Activated T-cell treated with anti-CD3 and anti-CD28 coated beads for 1 hour (primary cell): ENCODE measurements at places on chromosomes 1 and 21.
A peak's percentile ranks its signal among the peaks of the same experiment; 100 is the strongest.

DNA sequence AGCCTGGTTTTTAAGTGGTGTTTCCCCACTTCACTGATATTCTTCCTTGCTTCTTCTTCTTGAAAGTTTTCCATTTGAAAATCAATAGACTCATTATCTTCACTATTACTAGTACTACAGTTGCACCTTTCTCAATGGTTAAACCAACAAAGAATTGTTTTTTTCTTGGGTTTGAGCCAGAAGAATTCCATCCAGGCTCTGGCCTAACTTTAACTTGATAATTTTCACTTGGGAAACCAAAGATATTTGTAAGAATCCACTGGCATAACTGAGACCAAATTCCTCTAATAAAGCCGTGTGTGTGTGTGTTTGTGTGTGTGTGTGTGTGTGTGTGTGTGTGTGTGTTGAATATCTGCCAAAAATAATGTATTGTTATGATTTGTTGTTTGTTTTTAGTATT is 103.2 kb downstream of the SGIP1 start:
- DNase-seq: no peak

- DNase-seq: no peak
Measured at GRCh38 chr1:7325254-7325653, 445.8 kb upstream of the VAMP3 start.

DNA sequence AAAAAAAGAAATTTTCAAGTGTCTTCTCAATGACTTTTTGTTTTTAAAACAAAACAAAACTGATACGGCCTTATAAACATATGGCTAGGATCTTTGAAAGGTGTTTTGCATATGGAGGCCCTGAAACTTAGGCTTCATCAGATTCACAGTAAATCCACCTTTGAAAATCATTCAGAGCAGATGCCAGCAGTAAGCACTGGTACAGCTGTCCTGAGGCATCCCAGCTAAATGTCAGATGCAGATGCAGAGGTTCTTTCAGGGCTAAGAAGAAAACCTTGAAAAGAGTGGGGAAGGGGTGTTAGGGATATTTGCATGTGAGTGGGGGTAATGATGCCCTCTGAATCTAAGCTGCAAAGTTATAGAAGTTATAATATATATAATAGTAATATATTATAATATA is 56.2 kb upstream of the GNG12 start:
- no peak for DNase-seq

DNA sequence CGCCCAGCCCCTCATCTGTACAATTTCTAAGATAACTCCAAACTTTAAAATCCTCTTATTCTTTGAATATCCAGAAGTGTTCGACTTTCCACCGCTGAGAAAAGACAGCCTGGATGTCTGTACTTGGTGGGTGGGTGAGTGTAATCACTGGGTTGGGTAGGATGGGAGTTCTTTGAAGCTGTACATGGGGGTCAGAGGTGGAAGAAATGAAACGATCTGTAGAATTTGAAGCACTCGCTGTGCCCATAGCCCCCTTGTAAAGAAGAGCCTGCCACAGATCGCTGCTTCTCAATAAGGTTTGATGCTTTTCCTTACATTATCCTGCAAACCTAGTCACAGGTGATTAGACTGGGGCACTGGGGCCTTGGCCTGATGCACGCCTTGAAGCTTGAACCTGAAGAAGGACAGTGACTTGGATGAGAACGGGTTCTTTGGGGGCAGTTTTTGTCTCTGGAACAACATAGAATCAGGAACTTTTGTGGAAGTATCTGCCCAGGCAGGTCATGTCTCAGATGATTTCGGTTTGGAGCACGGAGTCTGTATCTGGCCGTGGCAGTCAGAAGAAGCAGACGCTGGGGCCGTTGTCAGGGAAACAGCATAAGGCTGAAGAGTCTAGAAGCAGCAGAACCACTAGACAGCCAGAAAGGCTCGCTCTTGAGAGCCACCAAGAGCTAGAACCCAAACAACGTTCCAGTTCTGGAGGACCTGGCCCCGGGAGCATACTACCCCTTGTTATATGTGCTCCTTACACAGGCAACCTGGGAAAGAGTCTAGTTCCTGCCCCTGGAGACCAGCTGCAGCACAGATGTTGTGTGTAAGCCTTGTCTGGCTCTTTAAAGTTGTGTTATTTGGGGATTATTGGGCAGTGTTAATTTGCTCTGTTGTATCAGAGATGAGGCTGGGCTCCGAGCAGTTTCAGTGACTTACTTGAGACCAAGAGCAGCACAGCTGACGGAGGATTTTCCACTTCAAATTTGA is 45.1 kb upstream of the SCCPDH start:
- no peak for DNase-seq

- DNase-seq: no peak
Measured at GRCh38 chr1:160548183-160548582, 25.1 kb upstream of the SLAMF6 start.

DNA sequence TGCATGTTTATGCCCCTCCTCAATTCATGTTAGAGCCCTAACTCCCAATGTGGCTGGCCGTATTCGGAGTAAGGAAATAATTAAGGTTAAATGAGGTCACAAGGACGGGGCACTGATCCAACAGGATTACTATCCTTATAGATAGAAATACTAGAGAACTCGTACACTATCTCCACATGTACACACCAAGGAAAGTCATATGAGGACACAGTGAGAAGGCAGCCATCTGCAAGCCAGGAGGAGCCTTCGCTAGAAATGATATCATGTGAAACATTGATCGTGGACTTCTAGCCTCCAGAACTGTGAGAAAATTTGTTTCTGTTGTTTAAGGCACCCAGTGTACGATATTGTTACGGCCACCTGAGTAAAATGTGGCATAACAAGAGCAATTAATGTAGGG is 79.7 kb downstream of the FAF1 start:
- DNase-seq: no peak

- DNase-seq: peak; percentile 68
Measured at GRCh38 chr21:25608044-25608737, 910 bp upstream of the MRPL39 start.

DNA sequence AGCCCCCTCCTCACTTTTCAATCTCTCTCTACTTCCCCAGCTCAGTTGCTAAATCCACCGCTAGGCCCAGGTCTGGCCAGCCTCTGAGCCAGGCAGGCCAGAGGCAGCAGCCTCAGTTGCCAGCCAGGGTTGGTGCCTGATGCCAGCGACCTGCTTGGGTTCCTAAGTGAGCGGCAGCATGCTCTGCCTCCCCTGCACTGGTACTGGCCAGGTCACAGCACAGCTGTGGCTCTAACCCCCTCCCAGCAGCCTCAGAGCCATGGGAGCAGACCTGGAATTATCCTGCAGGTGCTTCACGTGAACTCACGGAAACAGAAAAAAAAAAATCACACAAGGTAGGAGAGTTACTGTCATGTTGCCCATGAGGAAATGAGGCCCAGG is 82.5 kb upstream of the ATF3 start:
- DNase-seq: no peak

DNA sequence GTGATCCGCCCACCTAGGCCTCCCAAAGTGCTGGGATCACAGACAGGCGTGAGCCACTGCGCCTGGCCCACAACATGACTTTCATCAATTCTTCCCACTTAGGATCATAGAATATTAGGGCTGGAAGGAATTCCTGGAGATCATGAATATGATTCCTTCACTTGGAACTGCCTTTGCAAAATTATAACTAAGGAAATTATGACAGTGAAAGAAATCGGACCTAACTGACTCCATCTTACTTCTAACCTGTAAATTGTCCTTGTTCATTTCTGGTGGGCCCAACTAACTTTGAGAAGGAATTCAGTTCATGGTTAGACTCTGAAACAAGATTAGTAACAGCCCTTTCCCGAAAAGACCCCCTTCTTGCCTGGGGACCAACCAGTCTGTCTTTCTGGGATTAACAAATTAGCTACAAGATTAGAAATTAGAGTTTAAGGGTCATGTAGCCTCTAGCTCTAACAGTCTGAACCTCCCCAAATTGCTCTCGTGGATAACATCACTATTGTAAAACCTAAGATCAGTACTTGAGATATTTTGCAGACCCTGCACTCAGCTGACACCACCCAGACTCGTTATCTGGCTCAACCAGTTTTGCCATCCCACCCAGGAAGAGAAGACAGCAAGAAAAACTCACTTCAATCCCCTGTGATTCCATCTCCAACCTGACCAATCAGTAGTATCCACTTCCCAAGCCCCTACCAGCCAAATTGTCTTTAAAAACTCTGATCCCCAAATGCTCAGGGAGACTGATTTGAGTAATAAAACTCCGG is 14.7 kb downstream of the ZBTB8OS start:
- DNase-seq: no peak

- no peak for DNase-seq
Measured at GRCh38 chr1:47940779-47941178, 56.4 kb downstream of the TRABD2B start.

GRCh38 chr21:22115746-22116145 is 1117.5 kb downstream of the NCAM2 start:
- DNase-seq: no peak

GRCh38 chr1:41650028-41650880 is 165.8 kb upstream of the EDN2 start:
- DNase-seq: no peak

- no peak for DNase-seq
Measured at GRCh38 chr1:180482425-180483275, 19.7 kb downstream of the ACBD6 start.

GRCh38 chr1:152739841-152740240 is 18.0 kb upstream of the KPRP start:
- DNase-seq: no peak

DNA sequence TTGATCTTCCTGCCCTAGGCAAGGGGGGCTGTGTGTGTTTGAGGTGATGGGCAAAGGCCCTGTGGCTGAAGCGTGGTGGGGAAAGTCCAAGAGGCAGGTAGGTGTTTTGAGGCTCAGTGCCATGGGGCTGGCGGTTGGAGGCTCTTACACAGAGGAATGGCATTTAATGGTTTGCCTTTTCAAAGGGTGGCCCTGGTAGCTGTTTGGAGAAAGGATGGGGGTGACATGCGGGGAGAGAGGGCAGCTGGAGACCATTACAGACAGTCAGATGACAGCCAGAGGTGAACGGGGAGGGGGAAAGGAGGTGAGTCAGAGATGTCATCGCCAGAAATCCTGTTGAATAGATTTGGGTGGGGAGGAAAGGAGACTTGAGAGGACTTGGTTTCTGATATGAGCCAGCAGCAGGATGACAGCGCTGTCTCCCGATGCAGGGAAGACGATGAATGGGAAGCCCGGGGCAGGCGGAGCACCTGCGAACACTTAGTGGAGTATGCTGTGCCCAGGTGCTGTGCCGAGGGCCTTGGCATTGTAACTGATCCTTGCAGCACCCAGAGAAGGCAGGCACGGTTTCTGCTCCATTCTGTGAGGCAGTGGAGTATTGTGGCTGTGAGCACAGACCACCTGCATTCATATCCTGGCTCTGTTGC is 56.3 kb downstream of the MAN1C1 start:
- no peak for DNase-seq

DNA sequence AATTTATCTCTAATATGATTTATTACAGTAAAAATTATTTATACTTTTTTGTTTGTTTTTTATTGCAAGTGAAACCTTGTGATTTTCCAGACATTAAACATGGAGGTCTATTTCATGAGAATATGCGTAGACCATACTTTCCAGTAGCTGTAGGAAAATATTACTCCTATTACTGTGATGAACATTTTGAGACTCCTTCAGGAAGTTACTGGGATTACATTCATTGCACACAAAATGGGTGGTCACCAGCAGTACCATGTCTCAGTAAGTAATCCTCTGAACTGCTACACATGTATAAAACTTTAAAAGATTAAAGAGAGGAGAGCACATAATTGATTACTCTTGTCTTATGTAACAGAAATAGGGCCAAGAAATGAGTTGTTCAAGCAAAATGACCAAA is 4.5 kb downstream of the CFHR3 start:
- DNase-seq: no peak

GRCh38 chr21:35737899-35738346 is 322.4 kb downstream of the SETD4 start:
- DNase-seq: no peak

DNA sequence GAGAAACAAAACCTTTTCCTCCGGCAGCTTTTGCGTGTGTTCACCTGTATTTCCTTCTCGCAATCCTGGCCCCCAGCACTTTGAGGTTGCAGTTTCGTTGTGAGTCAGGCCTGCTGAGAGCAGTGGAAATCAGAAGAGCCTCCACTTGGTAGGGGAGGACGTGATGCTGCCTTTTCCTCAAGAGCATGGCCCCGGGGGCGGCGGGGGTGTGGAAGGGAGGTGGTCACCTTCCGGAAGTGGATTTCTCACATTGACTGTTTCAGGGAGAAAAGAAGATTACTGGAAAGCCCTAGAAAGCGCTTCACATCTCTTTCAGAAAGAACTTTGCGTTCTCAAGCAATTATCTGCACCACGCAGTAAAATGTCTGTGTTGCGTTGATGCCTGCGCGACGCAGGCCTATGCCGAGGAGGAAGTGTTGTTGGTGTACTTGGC is 12.2 kb upstream of the IL10 start:
- DNase-seq: peak; percentile 58

DNA sequence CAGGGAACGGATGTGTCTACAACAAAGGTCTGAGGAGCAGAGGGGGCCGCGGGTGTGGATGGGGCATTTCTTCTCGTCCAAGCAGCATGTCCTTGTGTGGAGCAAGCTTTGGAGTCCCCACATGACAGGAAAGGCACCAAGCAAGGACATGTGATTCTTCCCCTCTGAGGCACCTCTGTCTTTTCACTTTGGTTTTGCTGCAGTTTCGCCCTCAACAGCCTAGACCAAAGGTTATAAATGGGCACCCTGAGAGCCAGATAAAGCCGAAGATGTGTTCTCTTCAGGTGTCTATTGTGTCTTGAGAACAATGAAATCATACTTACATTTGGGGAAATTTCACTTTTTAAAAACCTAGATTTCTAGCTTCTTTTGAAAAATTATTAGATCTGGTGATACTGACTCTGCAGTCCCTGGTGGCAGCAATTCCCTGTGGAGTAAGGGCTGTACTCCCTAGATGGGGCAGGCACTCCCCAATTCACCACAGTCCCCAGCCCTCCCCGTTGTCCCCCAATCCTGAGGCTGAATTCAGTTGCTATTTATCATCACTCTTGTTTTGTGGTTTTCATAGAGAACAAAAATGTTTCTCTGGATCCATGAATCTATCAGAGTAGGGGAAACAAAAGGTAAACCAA is 28.8 kb upstream of the IKBKE start:
- no peak for DNase-seq

- DNase-seq: no peak
Measured at GRCh38 chr1:21852282-21853130, 40.4 kb downstream of the LDLRAD2 start.

DNA sequence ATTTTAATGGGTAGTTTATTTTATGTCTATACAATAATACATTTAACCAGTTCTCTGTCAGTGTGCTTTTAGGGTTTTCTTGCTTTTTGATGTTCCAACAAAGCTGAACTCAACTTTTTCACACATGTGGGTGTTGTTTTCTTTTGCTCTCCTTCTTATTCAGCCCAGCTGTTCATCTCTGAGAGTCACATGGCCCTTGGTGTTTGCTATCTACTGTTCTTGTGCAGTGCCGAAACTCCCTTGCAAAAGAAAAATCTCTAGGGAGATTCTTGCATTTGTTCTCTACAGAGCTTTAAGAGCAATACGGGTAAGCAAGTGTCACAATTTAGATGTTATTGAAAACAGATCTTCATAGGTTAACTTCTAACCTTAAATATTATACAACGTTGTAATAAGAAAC is 281.1 kb upstream of the CXADR start:
- DNase-seq: no peak

DNA sequence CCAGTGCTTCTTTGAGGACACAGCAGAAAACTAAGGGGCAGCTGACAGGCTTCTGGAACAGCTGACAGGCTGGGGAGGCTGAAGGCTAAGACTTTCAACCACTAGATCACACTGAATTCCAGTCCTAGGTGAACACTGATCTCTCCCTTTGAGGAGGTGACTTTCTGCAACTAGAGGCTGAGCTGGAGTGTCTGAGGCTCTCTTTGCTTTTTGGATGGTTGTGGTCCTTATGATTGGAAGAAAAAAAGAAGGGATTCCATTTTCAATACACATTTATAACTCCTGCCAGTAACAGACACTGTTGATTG is 1.4 kb downstream of the IL6R start:
- no peak for DNase-seq
